ENCODE measurements at places on chromosomes 4 and X. TPM values are rescaled to one million over a fixed set of nuclear protein-coding genes. Genes with fewer than 3 reads are reported as not detected.

Gene HELQ
- total RNA-seq = 42.4 TPM

Gene ATP1B4
- not detected for total RNA-seq

Gene DCAF8L2
- not detected for total RNA-seq

Gene ALAS2
- 0.94 TPM for total RNA-seq

Gene SLIT2
- total RNA-seq = not detected
